ENCODE measurements at places on chromosomes 2 and 18.

- DNase-seq: no peak
These were observed 78.2 kb downstream of the PTGR3 start for GRCh38 chr18:75130591-75131328.

DNA sequence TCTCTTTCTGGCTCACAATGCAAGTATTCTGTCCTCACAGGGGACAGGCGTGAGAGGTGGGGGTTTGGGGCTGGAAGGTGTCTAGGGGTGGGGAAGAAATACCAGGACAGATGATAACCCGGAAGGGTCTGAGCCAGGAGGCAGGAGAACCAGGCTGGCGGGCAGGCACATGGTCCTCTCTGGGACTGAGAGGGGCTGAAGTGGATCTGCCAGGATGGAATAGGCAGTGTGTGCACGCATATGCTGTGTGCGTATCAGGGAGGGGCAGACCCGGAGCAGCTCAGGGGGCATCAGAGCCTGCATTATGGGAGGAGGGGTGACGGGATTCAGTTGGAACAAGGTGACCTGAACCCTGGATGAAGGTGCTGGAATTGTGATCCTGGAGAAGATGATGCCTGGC is 157.3 kb downstream of the DYSF start:
- DNase-seq: no peak

- no peak for DNase-seq
These were observed 140.2 kb upstream of the ETAA1 start for GRCh38 chr2:67256892-67257291.

DNA sequence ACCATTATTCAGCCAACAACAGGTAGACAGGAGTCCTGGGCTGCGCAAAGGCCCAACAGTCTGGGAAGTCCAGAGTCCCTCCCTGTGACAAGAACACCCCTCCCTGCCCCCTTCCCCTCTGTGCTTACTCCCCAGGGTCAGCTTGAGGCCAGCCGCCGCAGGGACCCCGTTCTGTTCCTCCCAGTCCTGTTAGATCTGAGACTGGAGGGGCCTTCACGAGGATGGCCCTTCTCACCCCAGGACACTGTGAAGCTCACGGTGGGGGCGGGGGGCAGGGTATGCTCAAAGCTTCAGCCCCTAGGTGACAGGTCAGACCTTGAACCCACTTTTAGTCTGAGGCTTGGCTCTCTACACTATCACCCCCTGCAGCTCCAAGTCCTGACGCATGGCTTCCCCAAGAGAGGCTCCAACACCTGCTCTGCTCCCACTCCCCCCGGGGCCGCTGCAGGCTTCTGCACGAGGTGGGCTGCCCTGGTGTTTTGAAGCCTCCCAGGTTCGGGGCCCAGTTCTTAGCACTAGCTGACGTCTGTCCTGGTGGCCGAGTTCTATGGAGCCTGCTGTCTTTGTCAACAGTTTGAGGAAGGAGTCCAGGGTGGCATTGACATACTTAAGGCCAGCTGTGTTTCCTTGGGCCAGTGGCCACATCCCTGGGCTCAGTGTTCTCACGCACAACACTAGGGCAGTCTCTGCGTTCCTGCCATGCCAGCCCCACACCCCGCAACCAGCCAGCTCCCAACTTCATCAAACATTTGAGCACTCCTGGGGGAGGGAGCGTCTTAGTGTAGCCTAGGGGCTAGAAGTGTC is 37.2 kb upstream of the HPCAL1 start:
- no peak for DNase-seq

DNA sequence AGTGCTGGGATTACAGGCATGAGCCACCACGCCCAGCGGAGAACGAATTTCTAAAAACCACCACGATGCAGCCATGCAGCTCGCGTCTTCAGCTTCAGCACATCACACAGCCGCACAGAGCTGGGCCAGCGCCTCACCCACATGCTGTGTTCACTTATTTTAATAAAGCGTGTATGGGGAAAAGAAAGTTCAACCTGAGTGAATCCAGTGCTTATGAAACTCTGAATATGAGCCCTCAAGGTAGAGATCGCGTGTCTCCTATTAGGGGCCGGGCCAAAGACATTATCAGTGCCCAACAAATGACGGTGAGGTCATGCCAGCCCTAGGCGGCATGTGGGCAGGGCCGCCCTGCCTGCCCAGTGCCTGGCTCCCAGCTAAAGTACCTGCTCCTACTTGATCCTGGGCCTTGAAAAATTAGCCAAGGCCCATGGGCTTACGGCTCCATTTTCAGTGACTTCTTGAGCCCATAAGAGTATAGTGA is 44.3 kb downstream of the SPRED2 start:
- DNase-seq: no peak

- no peak for DNase-seq
These were observed 123.1 kb downstream of the OSR1 start for GRCh38 chr2:19235308-19235707.

DNA sequence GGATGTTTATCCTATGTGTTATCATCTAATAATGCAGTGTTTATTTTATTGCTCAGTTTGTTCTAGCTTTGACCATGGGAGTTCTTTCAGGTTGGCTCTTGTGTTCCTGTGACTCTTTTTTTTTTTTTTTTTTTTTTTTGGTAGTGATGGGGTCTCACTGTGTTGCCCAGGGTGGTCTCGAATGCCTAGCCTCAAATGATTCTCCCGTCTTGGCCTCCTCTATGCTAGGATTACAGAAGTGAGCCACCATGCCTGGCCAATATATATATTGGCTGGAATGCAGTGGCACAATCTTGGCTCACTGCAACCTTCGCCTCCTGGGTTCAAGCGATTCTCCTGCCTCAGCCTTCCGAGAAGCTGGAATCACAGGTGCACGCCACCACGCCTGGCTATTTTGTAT is 18.9 kb upstream of the NFU1 start:
- no peak for DNase-seq

GRCh38 chr2:69465513-69466456 is 28.6 kb upstream of the NFU1 start:
- no peak for DNase-seq

GRCh38 chr2:44713170-44713569 is 228.3 kb upstream of the SIX3 start:
- DNase-seq: no peak

- no peak for DNase-seq
These were observed 130.5 kb downstream of the DSEL start for GRCh38 chr18:67386032-67386431.
